ENCODE measurements at places on chromosomes 6 and 20.

DNA sequence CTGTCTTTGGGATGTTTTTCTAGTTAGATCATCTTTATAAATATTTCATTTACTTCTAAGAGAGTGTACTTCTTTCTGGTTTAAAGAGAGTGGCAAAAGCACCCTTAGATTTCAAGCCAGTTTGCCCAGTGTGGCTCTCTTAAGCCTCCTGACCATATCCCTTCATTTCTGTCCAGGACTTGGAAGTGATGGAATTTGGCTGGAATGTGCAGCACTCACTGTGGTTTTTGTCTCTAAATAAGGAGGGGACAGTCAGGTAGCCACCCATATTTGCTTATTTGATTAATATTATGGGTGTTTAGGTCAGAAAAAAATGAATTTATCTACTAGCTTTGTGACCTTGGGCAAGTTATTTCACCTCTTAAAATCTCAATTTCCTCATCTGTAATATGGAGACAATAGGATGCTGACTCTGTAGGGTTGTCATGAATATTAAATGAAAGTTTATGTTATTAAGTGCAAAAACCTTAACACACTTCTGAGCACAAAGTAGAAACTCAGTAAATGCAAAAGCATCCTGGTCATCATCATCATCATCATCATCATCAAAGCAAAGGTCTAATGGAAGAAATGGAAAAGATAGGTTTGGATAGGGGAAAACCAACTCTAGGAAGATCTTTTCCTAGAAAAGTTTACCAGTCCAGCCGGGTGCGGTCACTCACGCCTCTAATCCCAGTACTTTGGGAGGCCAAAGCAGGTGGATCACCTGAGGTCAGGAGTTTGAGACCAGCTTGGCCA lies 3.1 kb downstream of the CRYBG1 start:
- no peak for DNase-seq

- DNase-seq = no peak
Measured at GRCh38 chr6:110934381-110934898, 24.1 kb upstream of the GTF3C6 start.

- no peak for DNase-seq
Measured at GRCh38 chr20:40688129-40689099, 622 bp downstream of the MAFB start.

GRCh38 chr20:53828088-53828681 lies 234.5 kb upstream of the ZNF217 start:
- DNase-seq = no peak

DNA sequence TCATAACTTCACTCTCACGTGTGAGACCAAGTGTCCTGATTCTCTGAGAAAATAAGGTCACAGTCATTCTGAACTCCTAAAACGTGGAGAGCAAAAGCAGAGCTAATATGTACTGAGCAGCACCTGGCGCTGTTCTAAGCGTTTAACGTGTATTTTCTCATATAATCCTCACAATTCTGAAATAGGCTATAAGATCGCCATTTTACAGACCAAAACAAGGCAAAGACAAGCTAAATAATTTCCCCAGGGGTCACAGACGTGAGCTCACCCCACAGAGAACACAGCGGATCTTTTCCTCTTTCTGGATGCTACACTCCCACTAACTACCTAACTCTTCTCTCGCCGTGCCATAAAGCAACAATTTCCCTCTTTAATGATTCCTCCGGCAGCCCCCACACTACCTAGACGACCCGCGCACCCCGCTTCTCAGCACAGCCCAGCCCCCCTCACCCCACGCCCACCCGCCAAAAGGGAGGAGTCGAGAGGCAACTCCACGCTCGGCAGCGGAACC lies 636 bp downstream of the SUPT3H start:
- no peak for DNase-seq

- no peak for DNase-seq
Measured at GRCh38 chr20:18663932-18664331, 76.1 kb downstream of the DTD1 start.

- DNase-seq = no peak
Measured at GRCh38 chr6:31557443-31558317, 10.3 kb downstream of the NFKBIL1 start.

- DNase-seq = no peak
Measured at GRCh38 chr20:25035921-25036320, 22.0 kb downstream of the ACSS1 start.

- no peak for DNase-seq
Measured at GRCh38 chr6:87909849-87910248, 137.8 kb upstream of the SPACA1 start.

GRCh38 chr6:138815797-138816528 lies 20.1 kb downstream of the ECT2L start:
- no peak for DNase-seq

DNA sequence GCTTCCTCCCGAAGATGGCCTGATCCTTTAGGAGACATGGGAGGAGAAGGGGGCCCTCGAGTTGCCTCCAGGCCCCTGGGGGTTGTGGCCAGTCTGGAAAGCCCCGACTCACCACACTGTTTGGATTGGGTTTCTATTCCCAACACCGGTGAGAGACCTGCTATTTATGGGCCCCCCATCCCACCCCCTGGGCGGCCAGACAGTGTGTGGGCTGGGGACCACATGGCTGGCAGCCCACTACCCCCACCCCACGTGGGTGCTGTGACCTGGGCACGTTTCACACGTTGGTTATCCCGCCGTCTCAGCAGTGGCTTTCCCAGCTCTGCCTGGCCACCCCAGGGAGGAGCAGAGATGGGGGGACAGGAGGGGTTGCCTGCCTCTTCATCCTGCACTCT lies 116.1 kb downstream of the VEGFA start:
- no peak for DNase-seq

DNA sequence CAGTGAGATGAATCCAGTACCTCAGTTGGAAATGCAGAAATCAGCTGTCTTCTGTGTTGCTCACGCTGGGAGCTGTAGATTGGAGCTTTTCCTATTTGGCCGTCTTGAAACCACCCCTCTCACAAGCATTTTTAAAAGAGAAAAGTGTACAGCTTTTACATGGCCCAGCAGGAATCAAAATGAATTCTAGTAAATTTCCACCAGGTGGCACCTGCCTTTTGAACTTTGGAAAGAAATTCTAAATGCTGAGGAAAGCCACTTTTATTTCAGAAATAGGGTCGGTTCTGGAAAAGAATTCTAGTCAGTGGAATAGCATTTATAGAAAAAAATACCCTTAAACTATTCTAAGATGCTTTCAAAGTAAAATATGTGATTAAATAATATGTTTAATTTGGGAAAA lies 647.8 kb downstream of the CD109 start:
- no peak for DNase-seq

Measured in C1 segment of cervical spinal cord (tissue), 14 donors.